HuH-7 (cell line): ENCODE measurements at places on chromosomes 2 and 18.

- DNase-seq, result no peak
Observed at GRCh38 chr2:189526241-189526640, 54.3 kb downstream of the SLC40A1 start.

GRCh38 chr2:120685066-120685973, 50.3 kb upstream of the GLI2 start:
- DNase-seq, result no peak

DNA sequence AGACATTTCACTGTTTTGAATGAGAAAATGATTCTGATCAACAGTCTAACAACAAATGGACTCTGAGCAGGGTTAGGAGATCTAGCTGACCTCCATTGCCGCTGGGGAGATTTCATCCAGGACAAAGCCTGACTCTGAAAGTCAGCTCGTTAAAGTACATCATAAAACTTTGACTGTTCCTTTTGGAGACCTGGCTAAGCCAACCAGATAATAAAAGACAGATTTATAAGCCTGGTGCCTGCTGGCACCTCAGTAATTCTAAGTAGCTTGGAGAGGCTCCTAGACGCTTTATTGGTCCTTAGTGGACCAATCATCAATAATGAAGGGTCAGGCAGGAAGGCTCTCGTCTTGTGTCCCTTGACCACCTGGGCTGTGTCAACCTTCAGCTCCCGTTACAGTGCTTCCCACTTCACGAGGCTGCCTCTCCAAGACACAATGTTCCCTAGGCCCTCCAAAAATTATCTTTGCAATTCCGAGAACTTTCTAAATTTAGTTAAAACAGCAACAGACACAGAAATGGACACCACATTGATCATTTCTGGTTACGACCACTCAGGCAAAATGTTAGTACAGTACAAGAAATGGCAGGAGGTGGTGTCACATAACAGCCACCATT, 47.9 kb upstream of the PMAIP1 start:
- no peak for DNase-seq

DNA sequence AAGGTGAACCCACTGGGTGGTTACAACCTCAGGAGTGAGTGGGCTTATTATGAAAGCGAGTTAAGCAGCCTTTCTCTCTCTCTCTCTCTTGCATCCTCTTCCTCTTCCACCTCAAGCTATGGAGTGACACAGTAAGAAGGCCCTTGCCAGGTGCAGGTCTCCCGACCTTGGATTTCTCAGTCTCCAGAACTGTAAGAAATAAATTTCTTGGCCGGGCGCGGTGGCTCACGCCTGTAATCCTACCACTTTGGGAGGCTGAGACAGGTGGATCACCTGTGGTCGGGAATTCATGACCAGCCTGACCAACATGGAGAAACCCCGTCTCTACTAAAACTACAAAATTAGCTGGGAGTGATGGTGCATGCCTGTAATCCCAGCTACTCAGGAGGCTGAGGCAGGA, 14.4 kb downstream of the MYCN start:
- no peak for DNase-seq

DNA sequence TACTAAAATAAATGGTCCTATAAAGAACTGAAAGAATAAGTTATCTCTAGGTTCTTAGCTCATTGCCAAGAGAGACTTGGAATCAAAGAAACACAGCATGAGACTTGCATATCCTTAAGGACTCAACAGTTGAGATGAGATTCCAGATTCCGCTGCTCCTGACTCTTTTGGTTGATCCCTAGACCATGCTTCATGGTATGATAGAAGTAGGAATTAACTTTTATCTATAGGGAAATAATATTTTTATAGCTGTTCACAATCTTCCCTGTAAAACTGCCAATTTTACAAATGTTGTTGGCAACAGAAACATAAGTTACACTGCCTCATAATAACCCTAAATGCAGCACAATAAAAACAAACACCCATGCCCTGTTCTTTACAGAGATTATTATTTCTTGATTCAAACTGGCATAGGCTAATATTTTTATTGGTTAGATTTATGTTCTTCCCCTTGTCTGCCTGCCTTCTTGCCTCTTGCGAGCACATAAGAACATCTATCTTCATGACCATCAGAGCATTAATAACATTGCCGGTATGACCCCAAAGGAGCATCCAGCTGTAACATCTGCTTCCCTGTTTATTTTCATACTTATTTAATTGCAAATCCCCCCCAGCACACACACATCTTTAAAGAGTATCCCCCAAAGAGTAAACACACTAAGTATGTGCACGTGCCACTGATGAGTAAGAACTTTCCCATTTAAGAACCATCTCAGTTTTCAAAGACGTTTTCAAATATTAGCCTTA, 735.7 kb upstream of the SLC8A1 start:
- no peak for DNase-seq

- no peak for DNase-seq
Observed at GRCh38 chr2:130807659-130808385, 28.9 kb upstream of the ARHGEF4 start.

- no peak for DNase-seq
Observed at GRCh38 chr2:55732854-55733253, 39.2 kb upstream of the PNPT1 start.

DNA sequence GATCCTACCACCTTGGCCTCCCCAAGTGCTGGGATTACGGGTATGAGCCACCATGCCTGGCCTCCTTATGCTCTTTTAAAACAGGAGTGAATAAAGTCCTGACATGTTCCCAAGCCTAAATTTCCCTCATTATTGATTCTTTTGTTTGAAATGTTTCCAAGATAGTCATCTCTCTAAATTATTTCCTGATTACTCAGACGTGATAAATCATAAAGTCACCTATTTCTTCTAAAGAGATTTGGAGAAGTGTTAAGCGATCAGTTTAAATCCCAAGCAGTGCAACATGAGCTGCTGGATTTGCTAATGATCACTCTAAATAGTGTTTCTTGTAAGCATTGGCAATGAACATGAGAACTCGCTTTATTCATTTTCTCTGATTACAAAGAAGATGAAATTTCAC, 51.8 kb downstream of the PMAIP1 start:
- DNase-seq, result no peak

DNA sequence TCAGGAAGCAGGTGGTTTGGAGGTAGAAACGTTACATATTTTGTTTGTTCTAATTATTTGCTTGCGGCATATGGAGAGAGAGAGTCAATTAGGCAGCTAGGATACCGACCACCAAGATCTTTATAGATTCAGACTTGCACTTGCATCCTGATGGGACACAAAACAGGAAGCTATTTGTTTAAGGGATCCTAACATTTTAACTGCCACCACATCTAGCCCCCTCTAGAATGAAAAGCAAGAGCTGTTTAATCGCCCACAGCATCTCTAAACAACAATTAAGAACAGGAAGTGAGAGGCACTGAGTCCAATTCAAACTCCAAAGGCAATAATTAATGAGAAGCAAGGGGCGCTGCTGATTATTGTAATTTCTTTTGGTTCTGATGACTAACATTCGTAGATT, 182.0 kb upstream of the LINC00305 start:
- DNase-seq, result no peak

GRCh38 chr2:49367003-49367402, 212.7 kb upstream of the FSHR start:
- DNase-seq, result no peak

GRCh38 chr2:222922019-222922800, 61.4 kb downstream of the ACSL3 start:
- DNase-seq, result no peak

DNA sequence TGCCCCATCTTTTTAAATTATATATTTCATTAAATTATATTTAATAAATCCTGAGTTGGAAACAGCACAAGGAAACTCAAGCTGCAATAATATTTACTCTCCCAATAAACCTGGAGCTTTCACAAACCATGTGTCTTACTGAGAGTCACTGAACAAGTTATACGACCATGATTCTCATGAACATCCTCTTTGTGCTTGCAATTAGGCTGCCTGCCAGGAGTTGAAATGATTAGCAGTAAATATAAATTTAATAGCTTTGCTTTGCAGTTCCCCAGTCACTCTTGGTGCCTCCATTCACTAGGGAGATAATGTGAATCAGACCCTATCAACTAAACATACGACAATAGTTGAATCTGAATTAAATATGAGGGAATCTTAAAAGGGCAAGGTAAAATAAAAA, 905.1 kb downstream of the NRXN1 start:
- DNase-seq, result no peak

DNA sequence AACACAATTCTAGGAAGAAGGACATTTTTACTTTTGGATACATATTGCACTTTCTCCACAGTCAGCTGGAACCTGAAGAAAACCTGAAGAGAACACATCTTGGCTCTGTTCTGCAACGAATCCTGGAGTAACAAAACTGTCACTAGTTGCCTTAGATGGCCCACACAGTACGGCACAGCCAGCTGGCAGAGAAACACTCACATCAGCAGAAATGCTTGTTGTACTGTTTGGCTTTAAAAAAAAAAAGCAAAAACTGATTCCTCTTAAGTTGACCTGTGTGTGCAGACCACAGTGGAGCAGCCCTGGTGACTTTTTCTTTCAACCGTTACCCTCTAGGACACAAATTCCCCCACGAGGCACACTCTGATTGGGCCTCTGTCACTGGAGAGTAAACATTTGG, 152.3 kb upstream of the TWIST2 start:
- no peak for DNase-seq

DNA sequence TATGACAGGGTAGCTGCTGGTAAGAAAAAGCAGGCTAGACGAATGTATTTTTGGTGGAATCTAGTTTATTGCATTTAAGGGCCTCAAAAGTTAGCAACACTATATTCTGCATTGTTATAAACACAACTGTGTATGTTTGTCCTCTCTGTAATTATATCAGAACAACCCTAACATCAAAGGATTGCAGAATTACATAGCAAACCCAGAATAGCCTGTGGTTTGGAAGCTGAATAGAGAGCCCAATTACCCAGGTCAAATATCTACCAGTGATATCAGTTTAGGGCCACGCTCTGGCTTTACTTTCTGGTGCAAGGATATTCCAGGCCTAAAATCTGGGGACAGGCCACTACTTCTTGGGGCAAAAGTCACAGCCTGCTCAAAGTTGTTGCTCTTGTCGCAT, 25.1 kb upstream of the MRO start:
- no peak for DNase-seq

DNA sequence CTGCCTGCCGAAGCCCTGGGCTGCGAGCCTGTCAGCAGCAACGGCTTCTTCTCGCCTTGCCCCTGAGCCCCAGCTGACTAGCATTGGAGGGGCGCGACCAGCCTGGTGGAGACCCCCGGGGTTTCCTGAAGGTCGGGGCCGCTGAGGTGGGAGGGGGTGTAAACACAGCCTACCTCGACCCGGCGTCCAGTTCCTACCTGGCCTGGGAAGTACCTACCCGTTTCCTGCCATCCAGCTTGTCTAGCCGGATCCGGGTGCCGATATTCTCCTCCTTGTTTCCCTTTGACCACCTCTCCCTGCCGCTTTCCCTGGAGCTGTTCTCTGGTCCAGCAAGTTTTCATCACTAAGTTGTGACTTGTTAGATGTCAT, 511 bp downstream of the MOB4 start:
- DNase-seq, result peak; percentile 48

- no peak for DNase-seq
Observed at GRCh38 chr2:138919120-138919747, 139.0 kb upstream of the NXPH2 start.

GRCh38 chr2:225069966-225070365, 27.7 kb upstream of the DOCK10 start:
- DNase-seq, result no peak

- no peak for DNase-seq
Observed at GRCh38 chr2:67790622-67791021, 272.2 kb downstream of the C1D start.

DNA sequence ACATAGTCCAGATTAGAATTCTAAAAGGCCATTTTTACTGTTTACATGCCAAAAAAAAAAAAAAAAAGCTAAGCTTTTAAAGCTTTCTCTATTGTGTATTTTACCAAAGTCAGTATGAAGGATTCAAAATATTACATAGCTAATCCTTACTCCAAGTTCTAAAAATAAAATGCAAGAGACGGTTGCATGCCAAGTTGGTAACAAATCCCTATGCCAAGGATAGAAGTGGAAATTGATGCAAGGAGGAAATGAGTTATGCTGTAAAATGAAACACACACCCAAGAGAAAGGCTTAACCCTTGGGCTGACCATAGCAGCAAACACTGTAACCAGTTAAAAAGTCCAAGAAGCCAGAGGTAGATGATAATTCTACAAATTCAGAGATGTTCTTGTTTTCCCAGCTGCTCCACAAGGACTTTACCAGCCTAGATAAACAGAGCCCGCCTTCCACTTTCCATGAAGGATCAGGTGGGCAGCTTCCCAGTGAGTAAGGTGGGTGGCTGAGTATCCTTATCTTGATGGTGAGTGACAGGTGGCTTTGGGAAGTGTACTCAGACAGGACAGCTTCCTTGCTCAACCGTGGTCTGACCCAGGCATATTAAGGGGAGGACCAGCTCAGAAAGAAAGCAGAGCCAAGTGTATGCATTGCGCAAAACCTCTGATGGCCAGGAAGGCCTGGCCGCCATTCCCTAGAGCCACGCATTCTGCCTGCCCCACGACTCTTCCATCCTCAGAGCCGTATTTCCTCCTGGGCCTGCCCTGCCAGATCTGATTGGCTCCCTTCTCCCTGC, 34.4 kb downstream of the ATP8B1 start:
- DNase-seq, result no peak

DNA sequence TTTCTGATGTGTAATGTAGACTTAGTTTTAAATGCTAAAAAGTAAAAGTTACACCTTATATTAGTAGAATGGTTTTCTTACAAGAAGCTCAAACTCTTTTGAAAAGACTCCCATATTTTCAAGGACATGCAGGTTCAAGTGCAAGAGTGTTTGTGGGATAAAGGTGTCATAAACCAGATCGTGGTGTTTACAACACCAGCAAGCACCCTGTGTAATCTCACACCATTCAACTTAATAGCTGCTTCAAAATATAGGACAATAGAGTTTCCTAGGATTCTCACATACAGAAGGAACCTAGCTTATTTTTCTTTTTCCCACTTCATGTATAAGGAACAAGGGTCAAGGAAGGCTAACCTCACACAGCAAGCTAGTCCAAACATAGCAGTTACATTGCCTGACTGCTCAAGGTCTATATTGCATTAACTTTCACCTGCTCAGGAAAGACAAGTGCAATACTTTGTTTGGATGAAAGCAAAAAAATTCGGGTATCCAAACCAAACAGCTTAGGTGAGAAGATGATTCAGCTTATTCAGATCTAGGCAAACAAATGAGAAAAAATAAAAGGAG, 172.3 kb downstream of the IKZF2 start:
- no peak for DNase-seq

- DNase-seq, result no peak
Observed at GRCh38 chr2:205946226-205946625, 139.7 kb downstream of the INO80D start.

GRCh38 chr2:192444286-192444838, 249.6 kb upstream of the TMEFF2 start:
- DNase-seq, result no peak

GRCh38 chr2:113123726-113124125, 3.7 kb upstream of the IL1RN start:
- DNase-seq, result no peak

GRCh38 chr2:5736886-5737285, 44.7 kb downstream of the SOX11 start:
- DNase-seq, result no peak
